ENCODE measurements at places on chromosomes 2 and 18.
A peak's percentile ranks its signal among the peaks of the same experiment; 100 is the strongest.

GRCh38 chr2:218485986-218486667 lies 67.2 kb downstream of the VIL1 start:
- no peak for DNase-seq

DNA sequence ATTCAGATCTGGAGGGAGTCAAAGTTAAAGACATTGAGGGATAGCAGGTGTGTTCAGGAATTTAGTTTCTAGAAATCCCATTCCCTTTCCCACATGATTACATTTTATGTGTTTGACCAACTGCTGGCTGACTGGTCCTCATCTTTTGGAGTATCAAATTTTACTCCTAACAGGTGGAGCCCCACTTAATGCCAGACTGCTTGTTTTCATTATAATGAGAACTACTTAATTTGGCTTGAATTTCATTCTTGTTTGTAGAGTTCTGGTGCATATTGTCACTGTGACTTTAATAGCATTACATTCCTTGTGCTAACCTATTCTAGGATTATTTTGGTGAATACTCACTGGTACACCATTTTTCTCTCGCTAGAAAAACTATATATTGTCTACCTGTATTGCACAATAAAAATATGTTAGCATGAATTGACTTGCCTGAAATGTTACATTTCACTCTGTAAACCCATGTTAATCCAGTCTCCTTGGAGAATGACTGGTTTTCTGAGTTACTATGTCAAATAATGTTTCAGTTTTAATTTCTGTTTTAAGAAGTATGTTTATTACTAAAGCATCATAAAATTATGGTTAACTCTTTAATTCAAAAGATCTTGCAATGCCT lies 98.2 kb downstream of the TANC1 start:
- DNase-seq = no peak

GRCh38 chr18:52570975-52571374 lies 231.0 kb downstream of the DCC start:
- DNase-seq = no peak

- no peak for DNase-seq
These were observed 205.1 kb upstream of the FAM98A start for GRCh38 chr2:33804155-33804554.

DNA sequence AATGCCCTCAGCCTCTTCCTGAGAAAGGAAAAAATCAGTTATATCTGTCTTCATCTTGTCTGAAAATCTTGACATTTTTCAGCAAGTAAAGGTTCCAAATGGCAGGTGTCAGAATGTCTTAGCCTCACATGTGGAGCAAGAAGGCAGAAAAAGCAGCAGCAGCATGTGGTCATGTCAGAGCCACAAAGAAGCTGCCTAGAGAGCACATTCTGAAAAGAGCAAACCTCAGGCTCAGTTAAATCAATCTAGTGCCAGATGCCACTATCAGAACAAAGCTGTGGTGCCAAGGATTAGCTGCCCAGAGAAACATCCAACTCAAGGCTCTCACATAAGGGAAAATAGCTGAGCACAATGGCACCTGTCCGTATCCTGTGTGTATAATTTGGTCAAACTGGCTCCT lies 105.9 kb downstream of the SRBD1 start:
- no peak for DNase-seq

GRCh38 chr2:126864861-126865260 lies 33.8 kb upstream of the TEX51 start:
- DNase-seq = no peak

- DNase-seq = no peak
These were observed 42.4 kb downstream of the TMEM237 start for GRCh38 chr2:201600906-201601305.

- DNase-seq = no peak
These were observed 62.8 kb downstream of the SMC6 start for GRCh38 chr2:17690776-17691175.

- DNase-seq = no peak
These were observed 154.6 kb downstream of the WDSUB1 start for GRCh38 chr2:159131914-159132281.

- peak; percentile 27 for DNase-seq
These were observed 21.1 kb downstream of the ARHGAP15 start for GRCh38 chr2:143150287-143150686.

- DNase-seq = peak; percentile 43
These were observed 54.7 kb downstream of the KCTD18 start for GRCh38 chr2:200454927-200455801.

DNA sequence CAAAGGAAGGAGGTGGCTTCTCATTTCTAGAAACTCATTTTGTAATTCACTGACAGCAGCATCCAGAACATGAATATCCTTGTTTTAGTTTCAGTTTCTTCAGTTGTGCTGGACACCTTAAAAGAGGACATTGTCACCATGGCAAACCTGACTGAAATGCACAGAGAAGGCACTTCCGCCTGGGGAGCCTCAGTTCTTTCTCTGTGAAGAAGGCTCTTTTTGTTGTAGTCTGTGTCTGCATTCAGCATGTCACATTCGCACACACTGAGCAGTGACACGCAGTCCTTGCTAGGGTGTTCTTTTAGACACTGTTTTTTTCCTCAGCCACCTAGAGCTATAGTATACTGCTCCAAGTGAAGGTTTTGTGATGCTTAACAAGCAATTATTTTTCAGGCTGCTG lies 9.5 kb upstream of the RPRM start:
- DNase-seq = no peak

DNA sequence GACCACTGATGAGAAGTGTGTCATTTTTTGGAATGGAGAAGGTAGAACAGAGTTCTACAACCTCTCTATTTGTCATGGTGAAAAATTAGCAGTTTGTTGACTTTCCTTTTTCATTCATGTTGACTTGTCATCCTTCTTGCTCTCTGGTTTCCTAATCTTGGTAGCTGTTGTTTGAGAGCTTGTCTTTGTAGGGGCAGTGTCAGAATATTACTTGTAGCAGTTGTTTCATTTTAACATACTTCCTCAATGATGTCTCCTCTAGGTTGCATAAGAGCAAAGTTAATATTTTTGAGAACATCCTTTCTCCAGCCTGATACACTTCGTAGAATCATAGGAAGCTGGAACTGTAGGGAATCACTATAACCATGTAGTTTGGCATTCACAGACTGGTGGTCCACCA lies 368.2 kb upstream of the FANCL start:
- no peak for DNase-seq

- no peak for DNase-seq
These were observed 72.0 kb upstream of the SH3BP4 start for GRCh38 chr2:234879671-234880455.

DNA sequence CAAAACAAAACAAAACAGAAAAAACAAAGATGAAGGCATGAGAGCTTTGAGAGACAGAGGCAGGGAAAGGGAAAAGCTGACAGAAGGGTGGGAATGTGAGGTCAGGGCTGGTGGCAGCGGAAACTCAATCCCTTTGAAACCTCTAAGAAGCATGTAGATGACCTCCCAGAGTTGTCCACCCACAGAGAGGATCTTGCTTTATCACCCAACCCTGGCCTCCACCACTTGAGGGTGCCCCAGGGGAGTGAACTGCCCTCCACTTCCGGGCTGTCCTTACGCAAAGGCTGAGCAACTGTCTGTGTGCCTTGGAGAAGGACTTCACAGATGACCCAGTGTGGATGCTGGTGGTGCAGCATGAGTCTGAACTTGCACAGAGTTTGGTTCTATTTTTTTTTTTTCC lies 26.7 kb downstream of the PDCL3 start:
- no peak for DNase-seq

DNA sequence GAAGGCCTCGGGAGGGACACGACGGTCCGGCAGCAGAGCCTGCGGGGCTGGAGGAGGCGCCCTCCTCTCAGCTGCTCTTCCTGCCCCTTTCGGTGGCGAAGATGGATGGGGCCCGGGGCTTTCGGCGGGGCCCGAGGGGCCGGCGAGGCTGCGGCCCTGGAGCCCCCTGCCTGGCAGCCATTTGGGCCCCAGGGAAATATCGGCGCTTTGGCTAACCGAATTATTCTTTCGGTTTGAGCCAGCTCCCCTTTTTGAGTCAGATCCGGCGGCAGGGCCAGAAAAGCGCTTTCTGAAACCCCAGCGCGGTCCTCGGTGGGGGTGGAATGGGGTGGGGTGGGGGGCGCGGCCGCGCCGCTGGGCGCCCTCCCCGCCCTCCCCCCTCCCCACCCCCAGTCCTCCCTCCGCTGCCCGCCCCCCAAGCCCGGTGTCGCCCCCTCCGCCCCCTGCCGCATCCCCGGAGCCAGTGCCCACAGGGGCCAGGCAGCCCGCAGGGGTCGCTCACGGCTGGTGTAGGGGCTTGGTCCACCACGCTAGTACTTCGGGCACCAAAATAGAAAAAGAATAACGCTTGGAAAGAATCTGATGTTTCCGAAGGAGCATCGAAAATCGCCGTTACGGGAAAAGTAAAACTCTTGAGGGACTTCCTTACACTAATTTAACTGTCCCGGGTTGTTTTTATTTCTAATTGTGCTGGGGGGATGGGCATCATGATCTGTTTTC lies 9.1 kb upstream of the ARID5A start:
- DNase-seq = peak; percentile 89

GRCh38 chr18:44855681-44856080 lies 175.0 kb downstream of the SETBP1 start:
- DNase-seq = no peak

DNA sequence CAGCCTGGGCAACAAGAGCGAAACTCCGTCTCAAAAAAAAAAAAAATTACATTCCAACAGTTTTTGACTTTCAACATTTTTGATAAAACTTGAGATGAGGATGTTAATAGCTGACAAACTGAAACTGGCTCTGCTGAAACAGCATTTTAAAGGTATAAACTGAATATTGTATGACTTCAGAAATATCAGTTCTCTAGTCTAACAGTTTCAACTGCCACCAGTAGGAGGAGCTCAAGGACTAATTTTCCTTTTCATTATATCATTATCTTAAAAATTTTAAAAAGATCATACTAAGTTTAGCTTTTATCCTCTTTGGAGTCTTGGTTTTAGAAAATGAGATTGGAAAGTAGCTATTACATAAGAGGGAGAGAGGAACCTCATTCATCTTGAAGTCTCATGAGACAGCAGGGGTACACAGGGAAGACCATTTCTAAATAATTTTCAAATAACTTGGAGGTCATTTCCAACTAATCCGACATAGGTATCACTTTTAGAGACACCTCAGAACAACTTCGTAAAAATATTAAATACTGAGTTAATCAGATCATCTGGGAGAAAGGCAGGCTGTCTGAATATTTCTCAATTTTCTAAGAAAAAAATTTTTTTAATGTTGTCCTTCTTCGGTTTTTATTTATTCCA lies 37.6 kb upstream of the MCM6 start:
- no peak for DNase-seq

- no peak for DNase-seq
These were observed 203.0 kb upstream of the REV1 start for GRCh38 chr2:99692785-99693184.

DNA sequence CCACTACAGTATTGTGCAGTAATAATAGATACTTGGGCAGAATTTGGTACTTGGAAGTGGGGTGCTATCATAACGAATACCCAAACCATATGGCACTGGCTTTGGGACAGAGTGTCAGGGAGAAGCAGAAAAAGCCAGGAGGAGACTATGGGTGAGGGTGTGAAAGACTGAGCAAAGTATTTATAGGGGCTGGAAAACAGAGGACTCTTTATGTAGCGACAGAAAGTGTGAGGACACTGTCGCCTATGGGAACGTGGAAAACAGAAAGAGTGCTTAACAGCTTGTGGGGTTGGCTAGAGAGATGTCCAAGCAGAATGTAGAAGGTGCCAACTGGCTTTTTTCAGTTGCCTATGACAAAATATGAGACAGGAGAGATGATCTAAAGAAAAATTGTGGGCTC lies 40.7 kb upstream of the PLEKHM3 start:
- DNase-seq = no peak

GRCh38 chr2:235859651-235860050 lies 308.5 kb downstream of the GBX2 start:
- DNase-seq = no peak

DNA sequence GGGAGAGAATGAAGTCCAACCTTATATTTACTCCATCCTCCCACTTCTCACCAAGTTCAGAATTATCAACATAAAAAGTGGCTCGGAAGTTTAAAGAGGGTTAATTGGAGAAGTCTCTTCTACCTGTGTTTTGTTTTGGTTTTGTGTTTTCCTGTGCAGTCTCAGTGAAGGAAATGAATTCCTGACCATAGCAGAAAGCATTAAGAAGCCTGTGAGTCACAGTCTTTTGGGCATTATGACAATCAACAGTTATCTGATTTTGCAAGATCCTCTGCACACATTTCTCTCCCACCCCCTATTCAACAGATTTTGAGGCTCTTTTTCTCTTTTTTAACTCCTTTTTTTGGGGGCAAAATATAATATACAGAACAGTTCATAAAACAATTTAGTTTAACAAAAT lies 8.6 kb upstream of the RPL37A start:
- no peak for DNase-seq

- DNase-seq = no peak
These were observed 17.3 kb downstream of the OTOF start for GRCh38 chr2:26460613-26461031.

GRCh38 chr2:160015746-160016145 lies 46.7 kb downstream of the PLA2R1 start:
- no peak for DNase-seq

GRCh38 chr2:141555876-141556470 lies 574.8 kb downstream of the LRP1B start:
- DNase-seq = no peak

GRCh38 chr2:34529965-34530364 lies 930.9 kb upstream of the FAM98A start:
- DNase-seq = no peak

- DNase-seq = no peak
These were observed 336.6 kb upstream of the CWC22 start for GRCh38 chr2:180343528-180344345.

DNA sequence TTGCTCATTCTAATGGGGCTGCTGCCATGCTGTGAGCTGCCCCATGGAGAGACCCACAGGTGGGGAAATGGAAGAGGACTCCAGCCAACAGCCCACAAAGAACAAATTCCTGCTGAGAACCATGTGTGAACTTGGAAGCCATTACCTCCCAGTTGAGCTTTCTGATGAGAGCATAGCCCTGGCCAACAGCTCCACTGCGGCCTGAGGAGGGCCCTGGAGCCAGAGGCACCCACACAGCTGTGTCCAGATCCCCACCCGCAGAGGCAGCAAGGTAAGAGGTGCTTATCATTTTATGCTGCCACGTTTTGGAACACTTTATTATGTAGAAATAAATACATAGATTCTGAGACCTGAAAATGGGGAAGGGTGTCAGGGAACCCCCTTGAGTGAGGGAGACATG lies 44.2 kb upstream of the OTOS start:
- no peak for DNase-seq

DNA sequence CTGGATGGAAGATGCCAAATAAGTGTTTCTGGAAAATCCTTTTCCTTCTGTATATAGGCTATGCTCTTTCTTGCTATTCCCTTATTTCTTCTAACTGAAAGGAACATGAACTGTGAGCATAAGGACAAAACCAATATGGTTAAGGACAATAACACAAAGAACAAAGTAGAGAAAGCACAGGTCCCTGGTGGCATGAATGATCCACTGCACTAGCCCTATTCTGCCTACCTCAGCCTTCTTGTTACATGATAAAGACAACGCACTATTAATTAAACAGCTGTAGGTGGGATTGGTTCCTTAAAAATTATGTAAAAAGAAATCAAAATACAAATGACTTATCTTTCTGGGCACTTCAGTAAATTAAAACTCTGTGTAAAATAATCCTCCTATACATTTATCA lies 1.9 kb upstream of the WDR75 start:
- DNase-seq = no peak

GRCh38 chr18:73101977-73102376 lies 234.2 kb upstream of the NETO1 start:
- no peak for DNase-seq

All from activated CD4-positive, alpha-beta memory T cell treated with anti-CD3 and anti-CD28 coated beads for 36 hours (primary cell).